ENCODE measurements at places on chromosomes 4 and X.

DNA sequence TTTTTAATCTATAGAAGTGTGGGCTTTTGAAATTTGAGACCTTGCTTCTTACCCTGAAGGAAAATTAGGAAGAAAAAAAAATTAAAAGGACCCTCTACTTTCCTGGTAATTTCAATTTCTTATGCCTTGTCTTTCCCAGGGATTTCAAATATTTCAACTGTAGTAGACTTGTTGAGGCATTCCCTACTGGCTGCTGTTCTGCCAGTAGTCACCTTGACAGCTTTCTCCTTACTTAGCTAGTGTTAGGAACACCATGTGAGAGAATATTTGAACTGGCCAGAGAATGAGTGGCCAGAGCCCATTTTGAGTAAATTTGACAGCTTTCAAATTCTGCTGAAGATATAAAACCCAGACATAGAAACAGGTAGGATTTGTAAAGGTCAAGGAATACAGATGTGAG is 24.0 kb upstream of the GBA3 start:
- DNase-seq, result no peak

GRCh38 chr4:106316773-106317409 is 541 bp downstream of the AIMP1 start:
- no peak for DNase-seq

GRCh38 chr4:102519925-102520324 is 18.8 kb downstream of the NFKB1 start:
- DNase-seq, result no peak

GRCh38 chr4:142705820-142706219 is 140.3 kb downstream of the INPP4B start:
- no peak for DNase-seq

DNA sequence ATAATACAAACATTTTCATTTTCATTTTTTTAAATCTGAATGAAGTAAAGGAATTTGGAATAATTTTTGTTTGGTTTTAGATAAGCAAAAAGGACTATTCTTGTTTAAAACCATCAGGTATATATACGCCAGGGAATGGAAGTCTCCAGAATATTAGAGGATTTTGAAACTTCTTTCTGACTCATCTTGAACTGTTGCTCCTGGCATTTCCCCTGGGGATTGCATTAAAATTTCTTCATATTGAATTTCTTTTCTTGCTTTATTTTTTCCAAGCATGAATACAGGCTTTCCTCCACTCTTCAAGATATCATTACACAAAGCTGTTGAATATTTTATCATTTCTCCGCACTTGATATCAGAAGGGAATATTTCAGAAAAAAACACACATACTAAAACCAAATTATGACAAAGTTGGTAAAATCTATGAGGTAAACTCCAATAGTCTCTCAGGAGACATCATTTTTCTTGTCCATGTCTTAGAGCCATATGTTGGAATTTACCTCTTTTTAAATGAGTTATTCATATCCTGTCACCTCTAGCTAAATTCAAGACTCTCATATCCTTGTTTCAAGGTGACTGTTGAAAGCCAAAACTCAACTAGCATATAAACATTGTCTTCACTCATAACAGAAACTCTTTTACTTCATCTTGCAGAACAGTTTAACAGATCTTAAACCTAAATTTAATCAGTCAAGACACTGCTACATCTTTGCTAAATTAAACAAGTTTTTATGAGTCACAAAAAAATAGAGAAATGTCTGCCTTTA is 20.7 kb upstream of the CSN1S1 start:
- DNase-seq, result no peak

DNA sequence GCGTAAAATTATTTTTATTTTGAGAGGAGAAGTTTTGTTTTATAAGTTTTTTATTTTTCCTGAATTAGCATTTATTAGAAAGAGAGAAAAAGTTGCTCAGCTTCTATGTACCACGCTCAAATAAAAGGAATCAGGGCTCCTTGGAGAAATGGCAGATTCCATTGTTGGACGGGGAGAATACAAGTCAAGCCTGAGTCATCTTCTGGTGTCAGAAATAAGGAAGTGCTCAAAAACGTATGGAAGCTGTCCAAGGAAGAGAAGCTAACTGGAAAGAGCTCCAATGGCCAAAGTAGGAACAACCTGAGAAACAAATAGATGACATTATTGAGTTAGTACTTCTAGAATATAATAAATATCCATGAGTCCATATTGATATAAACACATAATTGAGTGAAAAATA is 89.3 kb upstream of the NEIL3 start:
- no peak for DNase-seq

GRCh38 chrX:65689377-65689776 is 21.9 kb downstream of the MSN start:
- DNase-seq, result no peak

DNA sequence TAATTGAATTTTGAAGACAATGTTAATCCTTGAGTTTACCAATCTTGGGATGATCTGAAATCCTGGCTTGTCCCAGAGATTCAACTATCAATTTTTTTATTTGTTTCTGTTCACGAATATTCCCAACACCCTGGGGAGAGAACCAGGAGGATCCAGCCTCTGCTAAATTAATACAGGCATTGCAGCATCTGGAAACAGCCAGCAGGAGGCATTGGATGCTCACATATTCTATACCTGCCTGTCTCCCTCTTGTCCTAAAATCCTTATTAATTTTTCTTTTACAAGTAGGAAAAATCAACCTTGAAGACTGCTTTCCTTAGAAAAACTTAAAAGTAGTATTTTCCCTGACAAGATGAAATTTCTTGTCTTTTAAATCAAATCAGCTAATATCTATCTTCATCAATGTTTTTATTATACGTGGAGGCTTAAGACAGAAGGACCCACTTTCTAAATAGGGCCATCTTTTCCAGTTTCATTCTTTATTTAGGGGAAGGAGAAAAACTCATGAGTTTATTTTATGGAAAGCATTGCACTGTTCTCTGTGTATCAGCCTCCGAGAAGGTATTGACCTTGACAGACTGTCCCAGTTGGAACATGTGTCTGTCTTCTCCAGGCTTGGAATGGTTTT is 102.4 kb downstream of the CLNK start:
- no peak for DNase-seq

GRCh38 chrX:124931241-124931640 is 388.4 kb upstream of the TEX13C start:
- no peak for DNase-seq

DNA sequence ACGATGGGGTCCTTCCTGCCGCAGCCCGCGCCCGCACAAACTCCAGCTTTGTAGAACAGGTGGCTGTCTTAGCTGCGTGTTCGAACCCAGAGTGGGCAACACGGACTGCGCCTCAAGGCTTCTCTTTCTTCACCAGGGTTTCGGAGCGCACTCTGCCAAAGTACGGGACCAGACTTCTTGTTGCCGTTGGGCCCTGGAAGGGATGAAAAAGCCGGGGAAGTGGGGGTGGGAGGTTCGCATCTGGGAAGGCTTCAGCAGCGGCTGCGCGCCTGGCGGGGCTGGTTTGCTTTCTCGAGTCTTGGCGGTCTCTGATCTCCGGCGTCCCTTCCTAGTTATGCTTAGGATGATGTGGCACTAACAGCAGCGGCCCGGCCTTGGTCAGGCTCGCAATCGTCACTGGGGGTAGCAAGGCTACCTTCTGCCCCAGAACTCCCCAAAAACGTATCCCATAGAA is 673 bp downstream of the PARM1 start:
- DNase-seq, result no peak

- no peak for DNase-seq
Measured at GRCh38 chr4:119955256-119955655, 111.4 kb downstream of the MAD2L1 start.

GRCh38 chr4:122139139-122139538 is 13.0 kb upstream of the BLTP1 start:
- DNase-seq, result no peak

GRCh38 chrX:124328765-124329164 is 3.7 kb upstream of the TEX13D start:
- DNase-seq, result no peak

DNA sequence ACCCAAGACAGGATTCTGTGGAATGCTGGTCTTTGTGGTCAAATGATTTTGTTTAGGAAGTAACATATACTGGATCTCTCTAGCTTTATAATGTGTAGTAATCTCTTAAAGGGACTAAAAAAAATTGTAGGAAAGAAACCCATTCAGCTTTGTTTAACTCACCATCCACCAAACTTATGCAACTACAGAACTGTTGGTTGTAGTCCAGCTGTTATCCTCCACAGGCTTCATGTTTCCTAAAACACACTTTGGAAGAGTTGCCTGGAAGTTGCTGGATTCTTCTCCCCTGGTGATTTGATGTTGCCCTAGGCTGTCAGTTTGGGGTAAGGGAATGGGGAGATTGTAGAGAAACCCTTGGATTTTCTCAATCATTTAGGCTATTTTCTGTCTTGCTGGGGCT is 89.3 kb downstream of the RLIM start:
- no peak for DNase-seq

DNA sequence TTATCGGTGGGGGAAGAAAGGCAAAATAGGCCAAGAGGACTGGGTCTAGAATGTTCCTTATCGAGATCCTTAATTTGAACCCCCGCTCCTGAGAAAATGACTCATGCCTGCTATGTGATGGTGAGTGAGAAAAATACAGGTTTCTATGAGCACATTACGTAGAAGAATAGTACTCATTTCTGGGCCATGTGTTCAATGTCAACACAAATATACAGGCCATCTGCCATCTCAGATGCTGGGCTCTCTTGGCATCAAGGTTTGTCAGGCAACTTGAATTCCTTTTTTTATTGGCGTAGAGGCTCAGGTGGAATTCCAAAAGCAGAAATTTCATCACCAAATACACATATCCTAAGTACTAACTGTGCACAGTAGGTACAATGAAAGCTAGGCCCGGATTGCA is 81.4 kb upstream of the TRIM2 start:
- no peak for DNase-seq

- DNase-seq, result no peak
Measured at GRCh38 chr4:169999923-170000322, 26.3 kb downstream of the MFAP3L start.

- DNase-seq, result no peak
Measured at GRCh38 chr4:83149865-83150652, 35.5 kb upstream of the PLAC8 start.

- DNase-seq, result no peak
Measured at GRCh38 chr4:182629096-182629495, 288.1 kb downstream of the DCTD start.

- DNase-seq, result no peak
Measured at GRCh38 chr4:144556636-144557035, 89.3 kb upstream of the HHIP start.

- DNase-seq, result no peak
Measured at GRCh38 chr4:62544428-62544827, 1344.3 kb downstream of the ADGRL3 start.

DNA sequence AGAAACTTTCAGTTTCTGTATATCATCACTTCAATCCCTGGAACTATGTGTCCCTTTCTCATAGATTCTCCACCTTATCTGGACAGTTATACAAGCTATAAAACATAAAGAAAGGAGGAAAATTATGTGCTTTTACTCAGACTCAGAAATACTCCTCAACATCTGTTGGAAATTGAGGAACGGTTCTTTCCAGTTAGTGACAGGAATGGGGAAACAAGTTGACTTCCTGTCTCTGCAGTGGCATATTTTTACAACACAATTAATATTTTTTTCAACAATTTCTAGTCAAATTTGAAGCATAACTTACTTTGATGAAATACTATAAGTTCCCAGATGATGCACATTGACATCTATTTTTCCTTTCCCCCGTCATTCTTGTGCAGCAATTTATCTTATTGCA is 27.9 kb downstream of the ABHD18 start:
- DNase-seq, result no peak

GRCh38 chr4:2595436-2595835 is 59.0 kb downstream of the FAM193A start:
- DNase-seq, result no peak
